ENCODE measurements at places on chromosomes 1 and 21.

DNA sequence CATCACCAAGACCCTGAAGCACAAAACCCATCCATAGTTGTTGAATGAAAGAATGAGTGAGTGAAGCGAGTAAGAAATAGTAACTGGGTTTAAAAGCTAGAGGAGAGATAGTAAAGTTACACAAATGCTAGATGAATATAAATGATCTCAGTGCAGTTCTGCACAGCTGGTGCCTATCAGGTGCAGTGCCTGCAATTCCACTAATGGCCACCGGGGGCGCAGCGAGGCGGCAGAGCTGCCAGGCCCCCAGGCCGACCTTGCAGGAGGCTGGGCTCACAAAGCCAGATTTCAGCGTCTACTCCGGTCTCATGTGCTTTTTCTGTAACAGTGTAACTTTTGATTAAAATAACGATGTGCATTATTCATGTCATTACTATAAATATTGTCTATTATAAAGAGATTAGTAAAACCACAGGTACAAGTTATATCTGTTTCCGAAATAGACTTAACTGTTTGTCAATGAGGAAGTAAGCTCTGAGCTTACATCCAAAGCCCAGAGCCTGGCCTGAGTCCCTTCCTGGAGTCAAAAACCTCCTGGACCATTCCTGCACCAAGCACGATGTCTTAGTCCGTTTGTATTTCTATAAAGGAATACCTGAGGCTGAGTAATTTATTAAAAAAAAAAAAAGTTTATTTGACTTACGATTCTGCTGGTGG lies 477.6 kb downstream of the NPHP4 start:
- no peaks in the 10 kb centered on the region for H3K4me1 ChIP-seq
- no peaks in the 10 kb centered on the region for H3K27me3 ChIP-seq
- no peaks in the 10 kb centered on the region for H3K36me3 ChIP-seq
- H3K27ac ChIP-seq = no peak overlapping the region
- no peak for DNase-seq
- H3K4me3 ChIP-seq = no peak overlapping the region

- H3K27me3 ChIP-seq = no peaks in the 10 kb centered on the region
- H3K4me1 ChIP-seq = peaks cover 17% of the 10 kb centered on the region
- no peak overlapping the region for H3K27ac ChIP-seq
- no peak overlapping the region for H3K4me3 ChIP-seq
- no peak for DNase-seq
Measured at GRCh38 chr1:226551299-226551698, 2.7 kb downstream of the STUM start.

- peak overlapping the region; percentile 17 for H3K27ac ChIP-seq
- H3K27me3 ChIP-seq = no peaks in the 10 kb centered on the region
- peaks cover 25% of the 10 kb centered on the region for H3K4me1 ChIP-seq
- no peak overlapping the region for H3K4me3 ChIP-seq
- DNase-seq = no peak
Measured at GRCh38 chr1:26287033-26287711, 7.3 kb downstream of the SH3BGRL3 start.

DNA sequence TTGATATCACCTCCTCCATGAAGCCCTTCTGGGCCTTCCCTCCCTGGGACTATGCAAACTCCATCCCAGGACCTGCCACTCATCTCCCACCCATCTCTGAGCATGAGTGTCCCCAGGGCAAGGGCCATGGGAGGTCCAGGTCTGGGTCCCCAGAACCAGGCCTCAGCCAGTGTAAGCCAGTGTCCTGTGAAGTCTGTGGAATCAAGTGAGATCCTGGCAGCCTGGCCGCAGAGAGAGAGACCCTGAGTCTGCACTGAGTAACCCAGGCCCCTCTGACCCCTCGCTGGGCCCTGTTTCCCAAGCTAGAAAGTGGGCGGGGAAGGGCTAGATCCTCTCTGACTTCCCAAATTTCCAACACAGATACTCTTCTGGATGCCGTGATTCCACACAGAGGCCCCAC lies 132.7 kb downstream of the DMRTB1 start:
- no peak overlapping the region for H3K4me3 ChIP-seq
- H3K4me1 ChIP-seq = no peaks in the 10 kb centered on the region
- DNase-seq = no peak
- no peak overlapping the region for H3K27ac ChIP-seq

Data from thoracic aorta (tissue), 2 donors.